ENCODE measurements at places on chromosomes 3 and 15.

- DNase-seq: no peak
Observed at GRCh38 chr3:189320511-189320910, 148.7 kb downstream of the TPRG1 start.

GRCh38 chr3:62421207-62421606 lies 47.9 kb upstream of the FEZF2 start:
- DNase-seq: no peak

DNA sequence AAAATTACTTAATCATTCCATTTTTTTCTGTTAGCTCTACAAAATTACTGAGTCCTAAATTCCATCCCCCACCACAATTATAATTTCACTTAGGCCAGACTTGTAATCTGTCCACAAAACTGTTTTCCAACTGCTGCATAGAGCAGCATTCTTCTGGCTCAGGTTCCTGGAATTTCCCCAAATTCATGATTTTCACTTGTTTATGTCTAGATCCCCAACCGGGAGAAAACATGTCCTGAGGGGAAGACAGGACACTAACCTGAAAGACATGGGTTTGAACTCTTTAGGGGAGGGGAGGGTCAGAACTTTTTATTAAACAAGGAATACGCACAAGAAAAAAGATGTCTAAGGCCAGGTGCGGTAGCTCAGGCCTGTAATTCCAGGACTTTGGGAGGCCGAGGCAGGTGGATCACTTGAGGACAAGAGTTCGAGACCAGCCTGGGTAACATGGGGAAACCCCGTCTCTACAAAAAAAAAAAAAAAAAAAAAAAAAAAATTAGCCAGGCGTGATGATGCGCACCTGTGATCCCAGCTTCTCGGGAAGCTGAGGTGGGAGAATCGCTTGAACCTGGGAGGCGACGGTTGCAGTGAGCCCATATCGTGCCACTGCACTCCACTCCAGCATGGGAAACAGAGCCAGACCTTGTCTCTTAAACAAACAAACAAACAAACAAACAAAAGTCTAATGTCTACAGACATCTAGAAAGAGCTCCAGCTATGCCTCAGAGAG lies 1.5 kb downstream of the ETFA start:
- DNase-seq: peak; percentile 11

DNA sequence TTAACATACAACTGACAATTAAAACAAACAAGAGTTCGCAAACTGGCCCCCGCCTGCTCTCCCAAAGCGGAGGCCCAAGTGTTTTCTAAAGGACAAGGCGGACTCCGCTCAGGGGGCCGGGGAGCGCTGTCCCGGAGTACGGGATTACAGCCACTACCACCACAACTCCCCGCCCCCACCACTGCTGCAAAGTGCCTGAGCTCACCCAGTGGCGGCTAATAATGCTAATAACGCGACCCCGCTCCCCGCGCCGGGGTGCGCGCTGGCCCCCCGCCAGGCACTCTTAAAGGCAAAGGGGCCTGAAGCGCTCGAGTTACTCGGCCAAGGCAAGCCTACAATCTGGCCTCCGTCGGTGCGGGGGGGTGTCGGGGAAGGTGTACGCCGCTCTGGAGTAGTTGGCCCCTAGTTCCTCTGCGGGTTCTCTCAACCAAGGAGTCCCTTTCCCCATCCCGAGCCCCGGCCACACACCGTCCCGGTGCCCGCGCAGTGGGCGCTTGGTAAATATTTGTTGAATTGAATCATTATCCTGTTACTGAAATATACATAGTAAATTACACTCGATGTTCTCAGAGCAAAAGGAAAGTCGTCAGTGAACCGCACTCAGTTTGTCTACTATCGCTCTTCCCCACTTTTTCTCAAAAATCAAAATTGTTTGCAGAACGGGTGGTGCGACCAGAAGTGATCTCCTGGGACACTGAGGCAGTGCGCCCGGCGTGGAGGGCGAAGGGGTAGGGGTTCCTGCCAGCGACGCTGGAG lies 827 bp downstream of the WNT5A start:
- peak; percentile 84 for DNase-seq

DNA sequence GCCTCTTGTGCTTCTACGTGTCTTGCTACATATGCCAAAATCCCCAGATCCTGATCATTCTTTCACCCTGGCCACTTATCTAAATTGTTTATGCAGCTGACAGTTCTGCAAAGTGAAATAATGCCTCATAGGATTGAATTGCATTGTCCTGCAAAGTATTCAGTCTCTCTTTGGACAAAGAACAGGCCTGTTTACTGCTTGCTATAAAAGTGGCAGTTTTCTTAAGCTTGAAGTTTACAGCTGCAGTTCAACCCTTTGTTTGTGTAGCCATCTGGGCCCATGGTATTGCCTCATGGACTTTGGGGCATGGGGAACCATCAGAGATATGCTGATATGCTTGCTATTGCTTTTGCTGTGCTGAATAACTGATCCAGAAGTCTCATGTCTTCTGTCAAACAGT lies 523.2 kb downstream of the OTOL1 start:
- peak; percentile 16 for DNase-seq

DNA sequence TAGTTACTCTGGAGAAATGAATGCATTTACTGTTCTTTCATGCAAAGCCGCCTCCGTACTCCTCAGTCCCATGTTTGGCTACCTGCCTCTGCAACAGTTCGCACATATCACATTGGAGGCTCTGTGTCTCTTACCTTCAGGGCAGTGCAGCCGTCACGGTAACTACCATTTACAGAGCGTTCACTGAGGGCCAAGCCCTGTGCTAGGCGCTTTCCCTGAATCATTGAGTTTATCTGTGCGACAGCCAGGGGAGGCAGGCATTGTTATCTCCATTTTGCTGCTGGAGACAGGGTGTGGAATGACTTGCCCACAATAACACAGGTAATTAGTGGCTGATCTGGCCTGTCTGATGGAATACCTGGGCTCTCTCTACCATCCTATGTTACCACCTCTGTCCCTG lies 115.0 kb downstream of the THSD4 start:
- no peak for DNase-seq

- DNase-seq: peak; percentile 91
Observed at GRCh38 chr3:147945968-147946519, 536.9 kb downstream of the ZIC1 start.

- peak; percentile 29 for DNase-seq
Observed at GRCh38 chr3:141575879-141576743, 89.3 kb downstream of the RASA2 start.

DNA sequence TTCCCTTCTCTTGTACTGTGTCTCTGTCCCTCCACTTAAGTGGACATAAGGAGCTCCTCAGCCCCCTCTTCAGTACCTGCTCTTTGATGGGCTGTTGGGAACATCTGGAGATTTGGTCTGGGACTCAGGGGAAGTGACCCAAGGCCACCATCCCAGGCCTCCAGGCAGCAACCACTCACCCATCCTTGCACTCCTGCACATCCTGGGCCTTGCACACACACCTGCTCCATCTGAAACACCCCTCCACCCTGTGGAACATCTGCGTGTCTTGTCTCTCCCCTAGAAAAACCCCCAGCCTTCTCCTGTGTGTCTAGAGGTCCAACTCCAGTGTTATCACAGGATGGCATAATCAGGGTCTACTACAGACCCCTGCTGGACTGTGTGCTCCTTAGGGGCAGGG lies 74.3 kb downstream of the ABTB1 start:
- no peak for DNase-seq

- peak; percentile 42 for DNase-seq
Observed at GRCh38 chr15:80970018-80970657, 19.5 kb downstream of the MESD start.

GRCh38 chr3:105495021-105495420 lies 128.3 kb downstream of the ALCAM start:
- DNase-seq: peak; percentile 73

DNA sequence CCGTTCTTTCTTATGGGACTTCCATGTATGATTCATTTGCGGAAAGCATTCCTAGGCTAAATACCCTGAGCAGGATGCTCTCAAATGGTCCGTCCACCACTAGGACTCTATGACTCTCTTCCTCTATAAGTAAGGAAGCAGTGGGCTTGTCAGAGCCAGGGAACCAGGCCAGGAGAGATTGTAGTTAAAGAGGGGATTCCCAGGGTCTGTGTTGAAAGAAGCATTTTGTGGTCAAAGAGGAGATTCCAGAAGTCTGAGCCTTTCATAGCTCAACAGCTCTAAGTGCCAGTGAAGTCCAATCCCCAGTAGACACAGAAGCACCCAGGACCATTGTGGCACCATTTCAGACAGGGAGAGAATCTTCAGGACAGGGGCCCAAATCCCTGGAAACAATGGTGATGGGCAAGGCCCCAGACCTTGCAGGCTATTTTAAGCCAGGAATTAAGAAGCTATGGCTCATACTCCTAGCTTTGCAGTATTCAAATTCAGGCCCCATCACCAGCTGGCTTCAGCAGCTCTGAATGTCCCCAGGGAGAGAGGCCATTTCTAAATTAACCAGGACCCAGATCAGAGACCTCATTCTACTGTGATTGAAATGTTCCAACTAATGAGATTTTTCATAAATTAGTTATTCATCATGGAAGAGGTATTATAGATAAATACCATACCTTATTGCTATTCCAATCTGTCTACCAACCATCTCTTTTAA lies 81.7 kb downstream of the CD47 start:
- peak; percentile 80 for DNase-seq
